HEK293T (cell line): ENCODE measurements at places on chromosomes 6 and 20.

DNA sequence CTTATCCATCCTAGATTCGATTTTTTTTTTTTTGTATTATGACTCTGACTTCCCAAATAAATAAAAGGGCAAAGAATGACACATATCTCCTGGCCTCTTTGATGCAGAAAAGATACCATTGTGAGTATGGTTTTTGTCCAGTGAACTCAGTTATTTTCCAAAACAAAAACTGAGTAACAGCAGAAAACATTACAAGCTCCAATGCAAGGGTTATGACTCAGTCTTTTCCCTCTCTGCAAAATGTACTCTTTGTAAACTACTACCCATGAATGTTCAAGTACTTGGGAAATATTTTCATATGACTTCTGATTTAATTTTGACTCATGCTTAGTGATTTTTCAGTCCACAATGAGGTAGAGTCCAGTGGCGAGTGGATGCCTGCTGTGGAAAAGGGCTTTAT is 355.3 kb downstream of the RNF144B start:
- no peak for DNase-seq

DNA sequence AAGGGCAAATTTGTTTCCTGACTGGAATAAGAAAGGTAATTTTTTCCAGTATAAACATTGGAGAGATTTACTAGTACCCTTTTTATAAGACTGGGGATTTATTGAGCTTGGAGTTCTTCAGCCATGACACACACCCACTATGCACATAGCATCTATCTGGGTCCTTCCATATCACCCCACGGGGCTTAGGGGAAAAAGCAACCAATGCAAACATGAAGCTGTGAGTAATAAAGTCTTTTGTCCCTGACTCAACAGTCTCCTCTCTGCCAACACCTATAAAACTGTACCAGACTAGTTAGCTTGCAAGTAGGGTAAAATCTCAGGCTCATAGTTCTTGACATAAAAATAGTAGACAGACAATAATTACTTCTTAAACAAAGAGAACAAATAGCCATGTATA is 23.4 kb downstream of the COL21A1 start:
- no peak for DNase-seq

- no peak for DNase-seq
Observed at GRCh38 chr20:53923566-53924369, 146.6 kb downstream of the BCAS1 start.

- no peak for DNase-seq
Observed at GRCh38 chr6:56524891-56525703, 117.6 kb downstream of the DST start.

- DNase-seq: no peak
Observed at GRCh38 chr6:767755-768512, 75.0 kb upstream of the EXOC2 start.

DNA sequence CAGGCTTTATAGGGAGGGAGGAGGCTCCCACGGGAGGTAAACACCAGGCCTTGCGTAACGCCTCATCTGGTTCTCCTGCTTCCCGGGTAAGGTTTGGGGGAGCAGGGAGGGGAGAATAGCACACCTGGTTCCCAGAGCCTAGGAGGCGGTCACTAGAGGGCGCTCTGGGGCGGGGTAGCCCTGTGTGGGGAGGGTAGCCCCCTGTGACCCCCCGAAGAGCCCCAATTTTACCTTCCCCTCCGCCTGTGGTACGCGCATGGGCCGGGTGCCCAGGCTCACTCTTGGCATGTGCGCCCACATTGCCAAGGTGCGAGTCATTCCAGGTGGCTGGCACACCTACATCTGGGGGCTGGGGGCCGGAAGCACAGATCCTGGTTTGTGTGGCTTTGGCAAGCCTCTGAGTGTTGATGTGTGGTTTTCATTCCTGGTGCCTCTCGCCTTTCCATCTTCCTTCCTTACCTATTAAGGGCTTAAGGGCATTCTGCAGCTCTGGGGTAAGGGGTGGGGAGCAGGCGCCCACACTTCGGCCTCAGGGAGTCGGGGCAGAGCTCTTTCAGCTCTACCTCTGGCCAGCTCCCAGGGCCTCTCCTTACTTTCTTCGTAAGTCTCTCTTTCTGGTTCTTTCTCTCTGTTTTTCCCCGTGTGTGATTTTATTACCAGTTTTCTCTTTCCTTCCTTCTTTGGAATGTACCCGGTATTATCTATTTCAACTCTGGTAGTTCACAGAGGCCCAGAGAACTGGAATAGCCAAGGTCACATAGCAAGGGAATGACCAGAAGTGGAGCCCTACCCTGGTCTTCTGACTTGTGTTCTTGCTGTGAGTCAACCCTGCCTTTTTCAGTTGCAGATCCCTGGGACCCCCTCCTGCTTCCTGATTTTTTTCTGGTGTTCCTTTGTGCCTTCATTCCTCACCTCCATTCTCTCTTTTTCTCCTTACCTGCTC is 492 bp upstream of the RNF39 start:
- DNase-seq: no peak

DNA sequence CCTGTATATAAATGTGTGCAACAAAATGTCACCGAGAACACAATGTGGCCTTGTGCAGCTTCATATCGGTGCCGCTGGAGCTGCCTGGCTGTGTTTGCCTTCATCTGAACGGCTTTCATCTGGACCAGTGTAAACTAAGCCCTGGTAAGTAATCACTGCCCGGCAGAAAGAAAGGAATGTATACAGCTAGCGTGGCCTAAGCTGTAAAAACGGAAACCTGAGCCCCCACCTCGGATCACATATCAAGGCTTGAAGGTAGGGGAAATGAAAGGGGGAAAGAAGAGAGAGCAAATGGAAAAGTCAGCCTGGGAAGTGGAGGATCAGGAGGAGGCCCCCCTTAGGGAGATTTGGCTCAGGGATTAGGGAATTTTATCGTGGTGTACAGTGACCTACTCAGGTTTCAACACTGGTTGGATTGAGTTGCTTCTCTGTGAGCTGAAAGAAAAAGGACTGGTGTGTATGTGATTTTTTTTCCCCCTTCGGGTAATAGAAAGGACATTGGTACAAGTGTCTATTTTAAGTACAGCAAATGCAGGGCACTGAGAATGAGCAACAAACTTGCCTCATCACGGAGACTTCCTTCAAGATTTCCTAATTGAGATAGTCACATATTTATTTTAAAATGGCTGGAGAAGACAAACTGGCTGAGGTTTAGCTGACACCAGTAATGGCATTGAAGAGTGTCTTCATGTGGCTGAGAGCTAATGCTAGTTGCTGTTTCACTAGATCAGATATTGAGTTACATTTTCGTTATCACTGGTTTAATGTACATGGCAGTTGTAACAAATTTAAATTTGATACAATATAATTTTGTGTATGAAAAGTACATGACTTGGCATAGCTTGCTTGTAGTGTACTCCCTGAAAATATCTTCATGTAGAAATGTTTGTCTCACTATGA is 3.5 kb downstream of the SOBP start:
- DNase-seq: peak; percentile 55

GRCh38 chr6:134123666-134124208 is 71.3 kb upstream of the SLC2A12 start:
- DNase-seq: peak; percentile 32

- DNase-seq: no peak
Observed at GRCh38 chr6:138500045-138500665, 861 bp upstream of the NHSL1 start.

DNA sequence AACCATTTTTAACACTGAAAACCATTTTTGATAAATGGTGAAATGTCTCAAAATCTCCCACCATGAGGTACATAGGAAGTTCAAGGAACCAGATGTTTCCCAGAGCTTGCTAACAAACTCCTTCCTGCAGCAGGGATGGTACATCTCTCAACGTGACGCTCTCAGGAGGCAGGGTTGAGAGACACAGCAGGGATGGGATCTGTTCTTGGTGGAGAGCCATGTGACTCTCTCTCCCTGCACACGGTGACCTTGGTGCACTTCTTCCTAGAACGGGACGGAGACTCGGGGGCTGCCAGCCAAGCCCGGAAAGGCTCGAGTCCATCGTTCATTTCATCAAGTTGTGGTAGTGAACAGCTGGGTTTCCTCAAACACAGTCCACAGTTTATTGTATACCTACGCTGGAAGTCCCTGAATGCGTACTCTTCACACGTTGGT is 94.2 kb downstream of the FAM50B start:
- no peak for DNase-seq

DNA sequence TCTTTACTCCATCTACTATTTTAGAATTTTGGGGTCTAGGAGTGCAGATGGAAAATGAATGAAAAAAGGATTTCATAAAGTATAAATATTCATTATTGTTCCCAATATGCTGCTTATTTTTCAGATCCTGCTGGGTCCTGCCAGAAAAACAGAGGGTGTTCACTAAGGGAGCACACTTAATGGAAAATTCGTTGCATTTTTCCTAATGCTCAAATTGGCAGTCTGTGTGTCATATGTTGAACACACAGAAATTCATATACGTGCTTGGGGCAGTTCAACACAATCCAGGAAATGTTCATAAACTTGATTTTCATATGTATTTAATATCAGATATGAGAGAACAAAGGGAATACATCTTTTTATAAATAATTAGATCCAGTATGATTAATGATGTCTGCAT is 1019.4 kb downstream of the EPHA7 start:
- DNase-seq: no peak

GRCh38 chr6:90739802-90740201 is 152.9 kb upstream of the MAP3K7 start:
- DNase-seq: no peak

GRCh38 chr20:33659341-33660034 is 2.6 kb upstream of the C20orf144 start:
- no peak for DNase-seq

- DNase-seq: no peak
Observed at GRCh38 chr6:18763086-18763485, 375.9 kb downstream of the RNF144B start.

- no peak for DNase-seq
Observed at GRCh38 chr6:90646940-90647339, 60.1 kb upstream of the MAP3K7 start.

DNA sequence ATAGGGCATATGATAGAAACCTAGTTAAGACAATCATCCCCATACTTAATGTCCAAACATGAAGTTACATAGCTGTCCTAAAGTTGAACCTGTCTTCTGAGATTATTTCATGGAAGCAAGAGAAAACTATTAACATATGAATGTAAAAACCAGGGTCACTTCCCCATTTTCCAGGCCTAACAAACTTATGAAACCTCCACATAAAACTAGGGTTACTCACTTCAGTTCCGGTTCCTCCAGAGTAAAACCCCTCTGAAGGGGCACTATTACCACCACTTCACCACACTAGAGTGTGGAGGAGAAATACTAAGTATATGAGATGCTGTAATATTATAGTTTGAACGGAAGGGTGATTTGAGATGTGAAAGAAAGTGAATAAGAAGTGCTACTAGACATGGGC is 14.9 kb downstream of the PRKN start:
- DNase-seq: no peak

DNA sequence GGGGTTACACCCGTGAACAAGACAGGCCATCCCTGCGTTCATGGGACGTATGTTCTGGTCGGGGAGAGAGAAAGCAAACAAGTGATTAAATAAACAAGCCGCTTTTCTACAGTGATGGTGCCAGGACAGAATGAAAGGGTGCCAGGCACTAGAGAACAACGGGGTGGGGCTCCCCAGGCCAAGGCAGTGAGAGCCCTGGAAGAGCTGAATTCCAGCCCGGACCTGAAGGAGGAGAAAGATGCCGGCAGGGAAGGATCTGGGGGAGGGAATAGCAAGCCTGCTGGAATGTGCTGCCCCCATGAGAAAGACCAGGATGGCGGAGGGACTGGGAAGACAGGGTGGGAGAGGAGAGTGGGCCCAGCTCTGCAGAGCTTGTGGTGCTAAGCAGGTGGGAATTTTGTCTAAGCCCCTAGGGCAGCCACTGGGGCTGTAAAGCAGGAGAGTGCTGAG is 7.5 kb downstream of the SNAI1 start:
- DNase-seq: no peak

GRCh38 chr20:33672426-33673113 is 1.7 kb downstream of the NECAB3 start:
- no peak for DNase-seq

DNA sequence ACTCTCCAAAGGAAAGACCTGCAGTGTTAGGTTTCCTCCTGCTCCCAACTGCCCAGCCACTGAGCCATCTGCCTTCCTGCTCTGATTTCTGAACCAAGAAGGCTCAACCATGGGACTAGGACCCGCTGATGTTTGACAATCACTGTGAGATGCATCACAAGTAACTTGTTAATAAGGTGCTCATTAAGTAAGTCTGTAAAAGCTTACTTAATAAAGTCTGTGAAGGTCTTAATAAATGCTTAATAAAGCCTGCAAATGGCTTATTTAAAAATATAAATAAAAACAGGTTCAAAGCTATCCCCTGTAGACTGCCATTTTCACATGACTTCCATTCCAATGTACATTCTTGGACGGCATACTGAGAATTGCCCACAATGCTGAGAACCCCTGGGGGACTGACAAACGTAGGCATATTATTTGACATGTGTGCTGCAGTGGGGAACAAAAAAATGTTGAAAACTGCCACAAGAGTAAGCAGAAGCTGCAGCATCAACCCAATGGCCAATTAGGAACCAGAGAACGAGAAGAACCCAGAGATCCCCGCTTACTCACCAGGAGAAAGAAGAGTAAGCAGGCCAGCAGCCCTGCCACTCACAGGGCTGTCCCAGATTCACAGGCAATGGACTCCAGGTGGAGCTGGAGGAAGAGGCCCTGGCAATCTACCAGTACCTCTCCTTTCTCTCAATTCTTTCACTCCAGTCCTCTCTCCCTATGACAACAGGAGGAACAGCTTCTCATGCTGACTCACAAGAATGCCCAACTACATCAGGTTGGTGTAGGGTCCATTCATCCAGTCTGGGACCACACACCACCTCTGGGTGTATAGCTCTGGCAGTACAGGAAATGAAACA is 19.5 kb downstream of the KIF13A start:
- no peak for DNase-seq

GRCh38 chr6:116019428-116019827 is 41.3 kb downstream of the FRK start:
- no peak for DNase-seq

- DNase-seq: no peak
Observed at GRCh38 chr6:98308564-98308963, 525.8 kb upstream of the POU3F2 start.

- no peak for DNase-seq
Observed at GRCh38 chr6:148392671-148393070, 50.0 kb downstream of the SASH1 start.

DNA sequence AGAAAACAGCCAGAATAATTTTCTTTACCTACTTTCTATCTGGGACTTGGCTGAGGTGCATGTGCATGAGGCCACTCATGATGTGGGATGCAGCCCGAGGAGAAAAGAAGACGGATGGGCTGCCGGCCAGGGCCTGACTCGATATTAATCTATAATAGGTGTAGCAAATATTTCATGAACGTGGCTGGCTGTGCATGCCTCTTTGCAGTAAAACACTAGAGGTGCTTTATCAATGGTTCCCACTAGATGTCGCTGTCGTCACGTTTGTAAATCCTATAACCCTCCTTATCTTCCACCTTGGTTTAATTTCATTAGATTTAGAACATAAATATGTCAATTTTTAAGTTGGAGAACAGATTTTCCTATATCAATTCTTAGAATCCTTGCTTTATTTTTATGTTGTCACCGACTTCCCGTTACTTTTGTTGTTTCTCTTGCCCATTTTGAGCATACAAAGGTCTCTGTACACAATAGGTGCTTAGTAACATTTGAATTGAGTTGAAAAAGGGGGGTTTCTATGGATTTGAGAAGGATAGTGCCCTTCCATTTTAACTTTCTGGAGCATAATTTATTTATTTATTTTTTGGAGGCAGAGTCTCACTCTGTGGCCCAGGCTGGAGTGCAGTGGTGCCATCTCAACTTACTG is 19.6 kb upstream of the FERMT1 start:
- peak; percentile 54 for DNase-seq

- DNase-seq: peak; percentile 3
Observed at GRCh38 chr20:50193836-50194421, 3.3 kb downstream of the CEBPB start.

- no peak for DNase-seq
Observed at GRCh38 chr6:138455746-138456400, 43.4 kb downstream of the NHSL1 start.
